ENCODE measurements at places on chromosomes 16 and 17.

- no peak for DNase-seq
Measured at GRCh38 chr17:64155751-64156544, 26.0 kb upstream of the ERN1 start.

- no peak for DNase-seq
Measured at GRCh38 chr16:12311309-12311708, 334.8 kb downstream of the SNX29 start.

- no peak for DNase-seq
Measured at GRCh38 chr17:66834919-66835454, at the start of gene CACNG5. TSS of gene CACNG5 (plus strand) at chr17:66835117. CDS start at chr17:66877333, 42,216 bp downstream.

DNA sequence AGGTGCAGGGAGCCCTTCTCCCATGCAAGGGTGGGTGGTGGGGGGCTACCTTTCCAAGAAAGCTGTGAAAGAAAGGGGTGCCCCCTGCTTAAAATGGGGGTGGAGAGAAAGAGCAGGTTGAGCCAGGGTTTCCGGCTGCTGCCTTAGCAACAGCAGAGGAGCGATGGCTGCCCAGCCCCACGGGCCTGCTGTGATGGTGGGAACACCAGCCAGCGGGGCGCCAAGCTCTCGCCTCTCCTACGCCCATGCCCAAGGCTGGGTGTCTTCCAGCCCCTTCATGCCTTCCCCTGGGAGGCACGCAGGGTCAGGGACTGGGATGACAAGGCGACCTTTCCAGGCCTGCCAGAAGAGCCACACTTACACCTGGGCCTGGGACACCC, 3.0 kb downstream of the FMNL1 start:
- no peak for DNase-seq

GRCh38 chr16:87248714-87249113, 68.5 kb downstream of the C16orf95 start:
- no peak for DNase-seq

GRCh38 chr17:73642659-73643000, 1.6 kb downstream of the SDK2 start:
- DNase-seq: no peak

DNA sequence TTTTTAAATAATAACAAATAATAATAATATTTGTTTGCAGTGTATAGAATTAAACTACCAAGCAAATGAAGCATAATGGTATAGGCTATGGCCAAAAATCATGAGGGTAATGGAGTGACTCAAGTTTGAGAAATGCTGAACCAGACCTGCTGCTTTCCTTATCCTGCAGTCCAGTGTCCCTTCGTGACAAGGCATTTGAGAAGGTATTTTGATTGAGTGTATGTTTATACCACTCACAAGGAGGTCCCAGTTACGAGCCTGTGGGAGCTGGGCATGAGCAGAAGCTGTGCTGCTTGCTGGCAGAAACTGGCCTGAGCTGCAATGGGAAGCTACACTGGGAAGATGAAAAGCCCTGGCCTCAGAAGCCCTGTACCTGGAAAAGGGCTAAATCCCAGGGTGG, 50.3 kb downstream of the GNAO1 start:
- DNase-seq: no peak

DNA sequence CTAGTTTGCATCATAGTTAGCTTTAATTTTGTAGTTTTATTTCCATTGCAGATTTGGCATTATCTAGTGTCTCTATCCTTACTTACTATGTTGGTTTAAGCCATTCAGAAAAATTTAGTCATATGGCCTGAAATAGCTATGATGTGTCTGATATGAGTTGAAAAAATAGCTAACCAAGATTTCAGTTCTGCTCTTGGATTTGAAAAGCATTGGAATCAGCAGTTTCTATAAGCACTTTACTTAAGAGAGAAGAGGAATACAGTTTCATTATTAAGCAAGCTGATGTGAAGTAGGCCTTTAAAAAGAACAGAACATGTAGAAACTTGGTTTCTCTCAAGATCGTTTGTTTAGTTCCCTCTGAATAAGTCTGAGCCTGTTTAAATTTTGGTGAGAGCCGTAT, 25.9 kb downstream of the LPCAT2 start:
- no peak for DNase-seq

DNA sequence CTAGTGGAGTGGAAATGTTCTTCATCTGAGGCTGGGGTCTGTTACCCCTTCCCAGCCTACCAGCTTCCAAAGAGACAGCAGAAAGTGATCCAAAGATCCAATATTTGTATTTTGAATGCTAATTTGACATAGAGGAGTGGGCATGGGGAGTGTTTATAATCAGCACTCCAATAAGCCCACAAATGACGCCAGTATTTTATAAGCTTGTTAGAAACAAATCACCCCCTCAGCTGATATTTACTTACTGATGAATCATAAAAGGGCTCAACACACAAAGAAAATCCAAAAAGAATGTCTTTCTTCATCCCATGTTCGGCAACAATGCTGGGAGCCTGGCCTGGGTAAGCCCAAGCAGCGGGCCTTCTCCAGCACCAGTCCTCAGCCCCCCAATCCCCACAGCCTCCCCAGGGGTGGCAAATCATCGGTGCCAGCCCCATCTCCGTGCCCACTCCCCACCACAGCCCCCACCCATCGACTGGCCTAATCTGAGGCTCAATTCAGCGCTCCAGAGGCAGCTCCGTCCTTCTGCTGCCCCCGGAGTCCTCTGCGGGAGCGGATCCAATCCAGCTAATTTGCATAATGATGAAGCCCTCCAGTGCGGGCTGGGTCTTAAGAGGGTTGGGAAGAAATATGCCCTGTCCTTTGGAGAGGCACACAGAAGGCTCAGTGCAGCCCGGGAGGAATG, 169.5 kb downstream of the C16orf78 start:
- DNase-seq: no peak

- DNase-seq: no peak
Measured at GRCh38 chr17:57784226-57784895, 39.3 kb upstream of the CCDC182 start.

DNA sequence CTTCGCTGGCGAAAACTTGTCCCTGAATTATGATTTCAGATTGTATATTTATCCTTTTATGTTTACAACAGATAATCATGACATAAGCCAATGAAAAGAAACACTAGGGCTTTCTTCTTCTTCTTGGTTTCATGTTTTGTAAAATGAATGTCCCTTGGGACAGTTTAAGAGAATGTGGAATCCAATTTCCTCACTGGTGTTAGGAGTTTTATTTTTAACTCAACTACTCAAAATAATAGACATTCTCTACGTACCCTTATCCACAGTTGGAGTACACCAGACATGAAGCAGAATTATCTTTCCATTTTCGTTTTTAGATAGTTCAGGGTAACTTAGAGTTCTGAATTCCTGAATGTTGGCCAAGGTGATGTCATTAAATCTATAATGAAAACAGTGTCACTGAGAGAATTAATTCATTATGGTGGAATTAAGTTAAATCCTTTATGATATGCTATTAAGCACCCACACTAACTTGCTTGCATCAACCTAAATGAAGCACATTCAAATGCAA, 43.4 kb downstream of the IRX6 start:
- no peak for DNase-seq

GRCh38 chr17:57939797-57940196, 15.4 kb downstream of the CUEDC1 start:
- DNase-seq: no peak

GRCh38 chr16:23395732-23396131, 57.3 kb downstream of the COG7 start:
- no peak for DNase-seq

- DNase-seq: no peak
Measured at GRCh38 chr16:47885489-47885888, 270.3 kb downstream of the ABCC12 start.

DNA sequence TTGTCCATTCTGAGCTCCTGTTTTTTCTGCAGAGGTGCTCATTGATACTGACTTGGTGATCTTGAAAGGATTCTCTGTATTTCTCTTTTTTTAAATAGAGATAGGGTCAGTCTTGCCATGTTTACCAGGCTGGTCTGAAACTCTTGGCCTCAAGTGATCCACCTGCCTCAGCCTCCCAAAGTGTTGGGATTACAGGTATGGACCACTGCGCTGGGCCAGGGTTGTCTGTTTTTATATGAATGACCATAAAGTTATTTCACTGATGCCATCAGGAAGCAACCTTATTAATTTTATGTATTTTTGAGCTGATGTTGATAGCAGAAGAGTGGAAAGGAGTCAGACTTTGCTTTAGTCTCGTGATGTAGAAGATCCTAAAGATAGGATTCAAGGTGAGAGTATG, 35.7 kb upstream of the METTL9 start:
- no peak for DNase-seq

DNA sequence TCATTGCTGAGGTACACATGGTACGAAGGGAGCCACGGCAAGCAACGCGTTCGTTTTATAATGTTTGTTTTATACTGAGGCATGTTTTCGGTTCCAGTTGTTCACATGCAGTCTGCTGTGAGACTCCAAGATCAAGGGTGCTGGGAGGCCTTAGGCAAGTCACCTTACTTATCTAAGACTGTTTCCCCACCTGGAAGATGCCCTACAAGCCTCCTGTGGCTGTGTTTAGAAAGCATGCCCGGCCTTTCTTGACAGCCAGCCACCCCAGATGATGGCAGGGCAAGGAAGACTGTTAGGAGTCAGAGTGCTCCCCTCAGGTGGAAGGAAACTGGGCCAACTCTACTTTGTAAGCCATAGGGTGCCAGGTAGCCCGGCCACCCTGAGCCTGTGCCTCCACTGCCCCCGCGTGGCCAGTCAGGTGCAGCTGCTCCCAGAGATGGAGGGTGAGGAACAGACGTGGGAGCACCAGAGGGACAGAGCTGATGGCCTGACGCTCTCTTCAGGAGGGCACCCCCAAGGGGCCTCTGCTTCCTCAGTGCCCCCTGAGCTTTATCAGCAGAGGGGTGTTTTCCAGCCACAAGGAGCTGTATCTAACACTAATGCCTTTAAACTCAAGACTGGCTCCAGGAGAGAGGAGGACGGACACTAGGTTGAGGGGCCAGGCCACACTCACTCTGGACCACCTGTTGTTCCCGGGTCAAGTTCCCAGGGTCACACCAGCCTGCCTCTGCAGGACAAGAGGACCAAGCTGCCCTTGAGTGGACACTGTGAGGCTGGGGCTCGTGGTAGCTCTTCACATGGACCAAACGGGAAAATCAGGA, 5.4 kb downstream of the NAT9 start:
- peak; percentile 64 for DNase-seq

DNA sequence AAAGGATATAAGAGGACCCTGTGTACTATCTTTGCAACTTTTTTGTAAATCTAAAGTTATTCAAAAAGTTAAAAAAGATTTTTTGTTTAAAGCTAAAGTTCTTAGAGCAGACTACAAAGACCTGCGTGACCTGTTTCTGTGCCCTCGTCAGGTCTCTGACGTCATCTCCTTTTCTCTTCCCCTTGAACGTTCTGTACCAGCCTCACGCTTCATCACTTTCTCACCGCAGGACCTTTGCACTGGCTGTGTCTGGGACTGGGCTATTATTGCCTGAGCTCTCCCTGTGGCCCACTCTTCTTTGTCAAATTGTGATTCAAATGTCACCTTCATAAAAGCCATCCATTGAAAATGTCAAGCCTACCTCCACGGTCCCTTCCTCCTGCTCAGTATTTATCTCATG, 222.8 kb downstream of the RBFOX1 start:
- DNase-seq: no peak

GRCh38 chr17:4632581-4632920, 8.9 kb downstream of the ALOX15 start:
- no peak for DNase-seq

- no peak for DNase-seq
Measured at GRCh38 chr17:52756746-52757145, 598.2 kb upstream of the CA10 start.

DNA sequence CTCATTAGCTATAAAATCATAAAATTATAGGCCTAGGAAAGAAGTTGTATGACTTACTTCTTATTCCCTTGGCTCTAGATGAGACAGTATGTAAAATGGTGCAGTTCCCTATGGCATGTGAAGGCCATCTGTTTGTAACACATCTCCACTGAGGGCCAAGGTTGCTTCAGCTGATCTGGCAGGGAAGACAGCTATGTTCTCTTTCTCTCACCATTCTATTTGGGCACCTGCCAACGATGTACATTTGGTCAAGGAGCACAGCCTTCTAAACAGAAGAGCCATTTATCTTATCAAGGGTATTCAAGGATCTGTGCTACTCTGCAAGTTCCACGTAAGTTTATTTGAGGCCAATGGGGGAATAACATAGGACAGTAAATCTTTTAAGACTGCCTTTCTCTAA, 129.8 kb upstream of the TOM1L1 start:
- DNase-seq: no peak

DNA sequence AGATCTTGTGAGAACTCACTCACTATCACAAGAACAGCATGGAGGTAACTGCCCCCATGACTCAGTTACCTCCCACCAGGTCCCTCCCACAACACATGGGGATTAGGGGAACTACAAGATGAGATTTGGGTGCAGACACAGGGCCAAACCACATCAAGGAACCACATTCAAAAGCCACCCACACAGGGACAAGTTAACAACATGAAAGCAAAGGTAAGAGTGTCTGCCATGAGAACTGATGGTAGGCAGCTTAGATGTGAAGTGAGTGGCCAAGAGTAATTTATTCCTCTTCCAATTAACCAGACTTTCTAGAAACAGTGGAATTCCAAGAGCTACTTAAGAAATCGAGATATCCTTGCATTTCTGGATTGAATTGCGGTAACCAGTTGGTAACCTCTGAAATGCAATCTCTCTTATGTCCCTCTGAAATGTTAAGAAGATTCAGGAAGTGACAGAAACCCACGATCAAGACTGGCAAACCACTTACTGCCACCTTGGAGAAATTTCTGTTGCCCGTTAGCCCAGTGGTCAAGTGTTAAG, 167.4 kb upstream of the CACNG5 start:
- no peak for DNase-seq

DNA sequence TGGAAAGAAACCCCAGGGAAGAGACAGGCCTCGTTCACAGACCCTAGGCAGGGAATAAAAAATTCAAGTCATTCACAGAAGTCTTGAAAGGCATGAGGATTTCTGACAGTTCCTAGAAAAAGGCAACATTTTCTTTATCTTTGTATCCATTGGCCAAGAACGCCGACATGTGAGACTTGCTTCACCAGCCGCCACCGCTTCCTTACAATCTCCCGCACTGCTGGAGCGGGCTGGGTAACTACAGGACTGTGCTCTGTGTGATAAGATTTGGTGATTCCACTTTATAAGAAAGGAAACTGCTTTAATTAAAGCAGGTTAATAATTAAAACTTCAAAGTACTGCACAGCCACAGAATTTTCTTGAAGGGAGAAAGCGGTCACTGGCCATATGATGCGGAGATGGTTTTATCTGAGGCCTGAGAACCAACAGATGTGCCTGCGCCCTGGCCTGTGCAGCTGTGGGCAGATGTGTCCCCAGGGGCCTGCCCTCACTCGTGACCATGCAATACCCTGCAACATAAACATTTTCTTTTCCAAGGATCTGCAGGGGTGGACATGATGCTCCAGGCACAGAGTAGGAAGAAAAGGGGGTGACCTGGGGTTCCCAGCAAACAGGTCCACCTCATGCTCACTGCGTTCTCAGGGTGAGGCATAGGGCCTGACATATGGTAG, 13.0 kb upstream of the LGALS3BP start:
- DNase-seq: no peak

GRCh38 chr17:66255527-66255971, 26.3 kb upstream of the APOH start:
- DNase-seq: no peak

- no peak for DNase-seq
Measured at GRCh38 chr16:56423584-56424403, 1.6 kb downstream of the AMFR start.

- no peak for DNase-seq
Measured at GRCh38 chr17:53570731-53571130, 252.0 kb upstream of the KIF2B start.

- DNase-seq: peak; percentile 67
Measured at GRCh38 chr16:31700530-31701388, 172.8 kb upstream of the ZNF267 start.
